Substantia nigra (tissue), 51 donors: ENCODE measurements at places on chromosomes 7 and 10.

- no peak for DNase-seq
These were observed 515.7 kb downstream of the TCERG1L start for GRCh38 chr10:130795819-130796218.

- no peak for DNase-seq
These were observed 80.4 kb downstream of the EGFR start for GRCh38 chr7:55099066-55099820.

GRCh38 chr10:53111529-53111928 lies 338.9 kb upstream of the MBL2 start:
- DNase-seq: no peak

DNA sequence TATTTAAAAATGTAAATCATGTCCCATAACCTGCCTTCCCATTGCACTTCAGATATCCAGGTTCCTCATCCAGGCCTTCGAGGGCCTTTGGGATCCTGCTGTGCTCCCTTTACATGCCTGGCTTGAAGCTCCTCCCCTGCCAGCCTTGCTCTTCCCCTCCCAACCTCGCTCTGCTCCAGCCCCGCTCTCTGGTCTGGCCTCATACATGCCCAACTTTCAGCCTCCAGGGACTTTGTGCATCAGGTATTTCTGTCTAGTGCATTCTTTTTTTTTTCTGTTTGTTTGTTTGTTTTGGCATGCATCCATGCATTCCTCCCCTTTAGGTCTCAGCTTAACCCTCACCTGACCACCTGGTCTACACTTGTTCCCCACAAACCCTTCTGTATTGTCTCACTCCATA lies 160.3 kb downstream of the SNX10 start:
- DNase-seq: no peak

DNA sequence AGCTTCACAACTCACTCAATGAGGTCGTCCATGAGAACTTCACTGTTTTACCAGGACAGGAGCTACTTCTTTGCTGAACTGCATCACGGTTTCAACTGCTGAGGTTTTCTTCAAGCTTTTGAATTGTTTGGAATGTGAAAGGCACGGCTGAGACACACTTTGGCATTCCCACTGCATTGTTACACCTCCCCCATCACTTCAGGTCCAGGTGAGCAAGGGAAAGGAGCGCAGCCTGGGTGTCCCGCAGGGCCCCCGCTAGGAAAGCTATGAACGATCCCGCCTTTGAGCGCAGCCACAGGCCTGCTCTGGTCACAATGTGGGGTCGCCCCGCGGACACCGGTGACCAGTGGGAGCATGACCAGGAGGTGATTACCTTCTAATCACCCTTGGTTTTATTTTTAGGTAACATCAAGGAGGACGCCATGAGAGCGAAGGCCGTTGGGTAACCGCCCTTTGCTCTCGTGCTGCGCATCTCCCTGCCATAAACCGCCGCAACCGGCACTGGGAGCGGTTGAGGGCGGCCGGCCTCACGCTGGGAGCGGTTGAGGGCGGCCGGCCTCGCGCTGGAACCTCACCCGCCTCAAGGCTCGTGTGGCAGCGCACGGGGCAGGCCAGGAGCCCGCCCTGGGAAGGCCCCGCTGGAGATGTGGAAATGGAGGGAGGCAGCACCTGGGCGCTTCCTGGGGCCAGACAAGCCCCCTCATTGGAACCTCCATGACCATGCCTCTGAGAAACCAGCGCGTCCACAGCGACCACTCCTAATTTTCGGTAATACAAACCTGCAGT lies 50.9 kb upstream of the SGMS1 start:
- no peak for DNase-seq

- DNase-seq: no peak
These were observed 222.0 kb downstream of the LRRN3 start for GRCh38 chr7:111312966-111313365.
